ENCODE measurements at places on chromosomes 2 and 18.

- no peak for DNase-seq
These were observed 94.2 kb upstream of the FSHR start for GRCh38 chr2:49248506-49248905.

- DNase-seq = no peak
These were observed 2.3 kb downstream of the SLC9A2 start for GRCh38 chr2:102621630-102622029.

DNA sequence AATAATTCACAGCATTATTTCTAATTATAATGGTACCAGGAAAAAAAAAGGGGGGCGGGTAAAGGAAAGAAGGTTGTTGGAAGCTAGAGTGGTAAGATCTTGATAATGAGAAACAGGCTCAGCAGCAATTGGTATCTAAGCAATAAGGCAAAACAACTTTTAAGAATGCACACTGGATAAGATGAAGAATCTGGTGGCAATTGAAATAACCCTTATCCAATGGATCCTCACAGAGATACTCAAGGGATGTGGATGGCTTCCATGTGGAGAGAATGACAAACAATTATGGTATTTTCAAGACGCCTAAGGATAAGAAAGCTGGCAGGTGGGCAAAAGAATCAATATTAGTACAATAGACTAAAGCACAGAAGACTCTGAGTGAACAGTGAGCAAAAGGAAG lies 153.6 kb downstream of the UPP2 start:
- DNase-seq = no peak

GRCh38 chr2:240257940-240258580 lies 117.6 kb upstream of the OTOS start:
- DNase-seq = no peak

- no peak for DNase-seq
These were observed 48.3 kb upstream of the ITGA4 start for GRCh38 chr2:181408861-181409260.

DNA sequence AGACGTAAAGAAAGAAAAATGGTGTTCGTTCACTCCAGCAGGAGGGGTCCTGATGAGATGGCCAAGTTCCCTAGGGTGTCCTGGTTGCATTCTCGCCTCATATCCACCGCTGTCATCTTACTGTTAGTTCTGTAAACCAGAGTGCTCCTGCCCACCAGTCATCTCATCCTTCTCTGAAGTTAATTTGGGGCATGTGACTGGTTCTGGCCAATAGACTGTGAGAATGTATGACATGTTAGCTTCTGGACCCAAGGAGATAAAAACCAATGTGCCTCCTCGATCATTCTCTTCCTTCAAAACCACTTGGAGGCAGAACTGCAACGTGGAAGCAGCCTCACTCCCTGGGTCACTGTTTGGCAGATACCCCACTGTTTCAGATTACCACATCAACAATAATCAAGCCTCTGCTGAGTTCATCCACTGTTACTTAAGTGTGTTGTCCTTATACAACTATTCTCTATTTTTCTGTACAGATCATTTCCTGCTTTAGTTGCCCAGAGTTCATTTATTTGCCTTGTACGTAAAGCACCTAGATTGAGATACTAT lies 759.1 kb downstream of the TSN start:
- DNase-seq = no peak

DNA sequence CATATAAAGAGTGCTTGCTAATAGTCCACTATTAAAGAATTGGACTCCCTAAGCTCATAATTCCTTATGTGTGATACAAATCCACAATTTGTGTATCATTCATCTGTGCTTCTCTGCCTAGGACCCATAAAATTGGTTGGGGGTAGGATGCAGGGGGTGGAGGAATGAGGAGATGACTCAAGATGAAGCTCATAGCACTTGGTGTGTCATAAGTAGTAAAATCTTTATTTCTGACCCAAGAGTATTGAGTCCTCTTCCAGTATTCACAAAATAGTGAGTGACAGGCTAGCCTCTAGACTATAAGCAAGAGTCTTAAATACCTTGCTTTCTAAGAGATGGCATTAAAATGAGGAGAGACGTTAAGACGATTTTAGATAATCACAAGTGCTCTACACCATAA lies 390.9 kb upstream of the CDH19 start:
- no peak for DNase-seq

GRCh38 chr2:207225773-207226172 lies 60.0 kb upstream of the KLF7 start:
- DNase-seq = no peak

- no peak for DNase-seq
These were observed 8.9 kb upstream of the AFF3 start for GRCh38 chr2:100151310-100151709.

DNA sequence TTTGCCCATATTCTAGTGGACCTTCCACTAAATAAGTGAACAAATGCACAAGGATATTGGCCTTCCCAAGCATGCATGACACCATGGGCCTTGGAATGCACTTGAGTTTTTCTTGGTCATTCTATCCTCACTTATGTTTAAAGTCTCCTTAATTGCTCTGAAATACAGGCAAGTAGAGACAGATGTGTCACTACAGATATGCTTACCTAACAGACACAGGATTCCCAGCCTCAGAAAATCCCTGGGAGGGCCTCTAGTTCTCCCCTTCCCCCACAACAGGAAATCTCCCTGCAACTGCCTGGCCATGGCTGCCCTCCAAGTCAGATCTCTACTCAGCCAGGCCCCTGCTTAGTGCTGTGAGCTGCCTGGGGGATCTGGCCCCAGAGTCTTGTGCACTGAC lies 445.2 kb downstream of the IRS1 start:
- no peak for DNase-seq

- DNase-seq = no peak
These were observed 125.2 kb downstream of the SH3BP4 start for GRCh38 chr2:235077046-235077445.
